ENCODE measurements at places on chromosomes 3 and 15.

- DNase-seq: no peak
Observed at GRCh38 chr3:89586676-89587075, 479.3 kb downstream of the EPHA3 start.

- peak; percentile 33 for DNase-seq
Observed at GRCh38 chr15:89211678-89212170, 9.7 kb downstream of the RLBP1 start.

- DNase-seq: no peak
Observed at GRCh38 chr3:71564361-71564760, 19.2 kb downstream of the FOXP1 start.

GRCh38 chr3:15542614-15543013 lies 21.1 kb upstream of the COLQ start:
- no peak for DNase-seq

- DNase-seq: no peak
Observed at GRCh38 chr3:184946917-184947316, 135.0 kb downstream of the VPS8 start.

GRCh38 chr3:98914210-98915080 lies 12.9 kb upstream of the DCBLD2 start:
- no peak for DNase-seq

GRCh38 chr15:63030101-63030551 lies 12.4 kb upstream of the TPM1 start:
- DNase-seq: no peak

GRCh38 chr15:42141795-42142667 lies 14.4 kb downstream of the PLA2G4F start:
- no peak for DNase-seq

- peak; percentile 29 for DNase-seq
Observed at GRCh38 chr15:38476120-38476519, 22.2 kb downstream of the FAM98B start.

GRCh38 chr3:140363801-140364200 lies 314.1 kb upstream of the TRIM42 start:
- no peak for DNase-seq

DNA sequence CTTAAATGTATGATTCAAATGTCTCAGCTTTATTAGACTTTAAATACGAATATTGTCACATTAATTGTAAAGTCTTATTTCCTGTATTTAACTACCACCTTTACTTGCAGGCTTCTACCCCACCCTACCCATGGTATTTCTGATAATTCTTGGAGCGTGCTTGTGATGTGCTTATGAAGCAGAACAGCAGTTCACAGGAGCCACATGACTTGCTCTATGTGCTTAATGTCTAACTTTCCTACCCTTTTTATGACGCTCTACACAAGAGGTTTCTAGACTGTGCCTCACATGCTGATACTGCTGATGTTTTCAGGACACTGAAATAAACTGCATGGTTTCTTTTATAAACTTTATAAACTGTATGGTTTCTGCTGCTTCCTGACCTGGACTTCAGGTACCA lies 553.5 kb upstream of the CCDC54 start:
- no peak for DNase-seq

DNA sequence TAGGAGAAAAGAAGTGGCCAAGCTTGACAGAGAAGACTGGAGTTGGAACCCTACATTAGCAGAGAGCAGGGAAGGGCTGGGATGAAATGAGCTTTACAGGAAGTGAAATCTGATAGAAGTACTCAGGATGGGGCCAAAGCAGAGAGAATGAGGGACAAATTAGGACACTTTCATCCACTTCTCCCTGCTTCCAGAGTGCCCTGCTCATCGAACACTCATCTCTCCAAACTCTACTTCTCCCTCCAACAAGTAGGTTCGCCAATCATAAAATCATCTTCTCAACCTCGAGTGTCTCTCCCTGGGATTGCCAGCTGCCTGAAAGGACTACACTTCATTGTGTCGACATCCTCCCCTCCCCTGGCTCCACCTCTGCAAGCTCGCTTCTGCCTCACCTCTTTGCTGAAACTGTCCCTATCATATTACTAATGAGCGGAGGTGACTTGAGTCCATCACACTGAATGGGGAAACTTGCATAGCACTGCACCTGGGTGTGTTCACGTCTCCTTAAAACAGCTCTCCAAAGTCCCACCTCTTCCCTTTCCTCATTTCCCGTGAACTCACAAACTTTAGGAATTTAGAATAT lies 365.8 kb downstream of the FOXP1 start:
- DNase-seq: no peak

Measured in adipocyte (in vitro differentiated cells).